ENCODE measurements at places on chromosomes 1 and 21. TPM values are rescaled to one million over a fixed set of nuclear protein-coding genes. Genes with fewer than 3 reads are reported as not detected.

CD52 gene
- 0.18 TPM for polyA plus RNA-seq

CELA2A gene
- not detected for polyA plus RNA-seq

SERPINC1 gene
- 0.03 TPM for polyA plus RNA-seq

CRP gene
- not detected for polyA plus RNA-seq
